Tibial nerve (tissue), 4 donors: ENCODE measurements at places on chromosomes 12 and 14.

DNA sequence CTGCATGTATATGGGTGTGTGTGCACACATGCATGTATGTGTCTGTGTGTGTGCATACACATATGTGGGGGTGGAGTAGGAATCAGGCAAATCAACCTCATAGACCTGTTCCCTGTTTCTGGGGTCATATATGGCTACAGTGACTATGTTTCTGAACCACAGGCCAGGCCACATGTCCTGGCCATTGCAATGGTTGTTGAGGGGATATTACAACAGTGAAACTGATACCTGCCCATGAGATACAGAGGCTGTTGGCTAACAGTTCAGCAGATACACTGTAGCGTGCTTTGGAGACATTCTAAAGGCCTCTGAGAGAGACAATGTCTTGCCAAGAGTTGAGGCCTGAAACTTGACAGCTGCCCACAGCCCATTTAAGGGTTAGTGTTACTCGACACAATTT is 47.3 kb upstream of the FOS start:
- no peak for DNase-seq

- DNase-seq: peak; percentile 77
These were observed at the start of gene HPD for GRCh38 chr12:121858662-121859572. Gene HPD, minus strand, starts transcription at chr12:121858859. Its CDS starts 36 bp downstream, at chr12:121858823.

GRCh38 chr12:127648321-127648720 is 618.6 kb upstream of the TMEM132C start:
- DNase-seq: no peak

GRCh38 chr14:93745603-93746273 is 42.5 kb downstream of the PRIMA1 start:
- no peak for DNase-seq

GRCh38 chr12:92036061-92036620 is 109.5 kb downstream of the BTG1 start:
- DNase-seq: no peak
